ENCODE measurements at places on chromosomes 13 and 19.

- peak; percentile 59 for DNase-seq
Measured at GRCh38 chr19:48510421-48511268, 990 bp downstream of the LMTK3 start.

- DNase-seq, result peak; percentile 9
Measured at GRCh38 chr13:40315416-40316064, 350.9 kb downstream of the FOXO1 start.

DNA sequence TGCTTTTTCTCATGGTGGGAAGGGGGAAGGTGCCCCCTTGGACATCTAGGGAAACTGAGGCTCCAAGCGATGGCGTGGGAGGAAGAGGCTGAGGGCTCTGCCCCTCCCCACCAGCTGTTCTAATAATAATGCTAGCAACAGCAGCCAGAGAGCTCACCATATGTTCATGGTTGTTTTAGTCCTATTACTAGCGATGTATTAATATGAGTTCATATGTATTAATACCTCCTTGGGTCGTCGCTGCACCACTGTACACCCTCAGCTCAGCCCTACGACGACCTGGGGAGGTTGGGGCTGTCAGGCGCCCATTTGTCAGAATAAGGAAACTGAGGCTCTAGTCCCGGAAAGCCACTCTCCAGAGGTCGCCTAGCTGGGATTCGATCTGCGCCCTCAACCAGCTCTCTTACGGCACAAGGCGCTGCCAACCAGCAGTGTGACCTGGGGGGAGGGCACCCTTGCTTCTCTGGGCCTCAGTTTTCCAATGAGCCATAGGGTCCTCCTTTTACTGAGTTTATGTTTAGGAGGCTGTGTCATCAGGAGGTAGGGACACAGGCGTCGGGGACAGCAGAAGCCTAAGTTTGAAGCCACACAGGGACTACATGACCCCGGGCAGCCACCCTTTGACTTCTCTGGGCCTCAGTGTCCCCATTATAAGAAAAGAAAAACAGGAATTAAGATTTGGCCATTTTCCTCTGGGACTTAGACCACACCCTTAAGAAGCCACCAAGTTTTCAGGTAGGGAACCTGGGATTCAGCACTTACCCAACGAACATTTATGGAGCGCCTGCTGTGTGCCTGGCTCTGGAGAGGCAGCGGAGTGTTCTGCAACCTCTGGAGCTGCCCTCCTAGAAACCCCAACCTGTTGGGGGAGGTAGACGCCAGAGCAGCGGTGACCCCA lies 664 bp downstream of the MAST3 start:
- no peak for DNase-seq

DNA sequence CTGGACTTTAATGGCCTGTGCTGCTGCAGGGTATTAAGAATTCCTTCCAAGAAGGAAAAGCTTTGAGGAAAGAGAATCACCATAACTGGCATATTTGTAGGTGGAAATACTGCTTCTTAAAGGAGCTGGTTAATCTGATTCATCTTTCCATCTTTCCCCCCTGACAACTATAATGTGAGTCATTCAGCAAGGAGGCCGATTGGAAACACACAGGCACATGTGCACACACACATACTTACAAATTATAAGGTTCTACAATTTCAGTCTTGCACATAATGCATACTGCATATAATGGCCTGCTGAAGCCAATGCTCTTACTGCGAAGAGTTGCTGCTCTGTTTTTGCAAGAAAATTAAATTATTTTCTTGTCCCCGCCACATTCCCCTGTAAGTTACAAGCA lies 78.8 kb upstream of the TPP2 start:
- DNase-seq, result no peak

Measured in stimulated activated CD4-positive, alpha-beta T cell treated with anti-CD3 and anti-CD28 coated beads, Interleukin-1b, Interleukin-23, amount 100 ng/mL, for 1 hour (primary cell).